Amygdala (tissue), 56 donors: ENCODE measurements at places on chromosomes 5 and 9.
A peak's percentile ranks its signal among the peaks of the same experiment; 100 is the strongest.

DNA sequence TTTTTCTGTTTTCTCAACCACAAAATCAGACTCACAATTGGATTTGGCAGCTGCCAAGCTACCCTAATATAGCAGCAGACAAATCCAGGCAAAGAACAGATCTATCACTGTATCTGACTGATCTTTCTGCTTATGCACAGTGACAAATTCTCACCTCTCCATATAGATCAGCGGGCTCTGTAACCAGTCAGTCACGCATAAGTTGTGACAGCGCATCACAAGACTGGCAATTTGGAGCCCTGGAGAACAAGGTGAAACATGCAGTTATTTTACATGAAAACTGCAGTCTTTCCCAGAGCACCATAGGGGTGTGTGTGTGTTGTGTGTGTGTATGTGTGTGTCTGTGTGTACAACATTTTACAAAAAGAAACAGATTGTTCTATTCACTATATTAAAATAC lies 37.7 kb downstream of the RORB start:
- no peak for DNase-seq

- DNase-seq, result no peak
Measured at GRCh38 chr9:83472764-83473163, 65.4 kb downstream of the FRMD3 start.

DNA sequence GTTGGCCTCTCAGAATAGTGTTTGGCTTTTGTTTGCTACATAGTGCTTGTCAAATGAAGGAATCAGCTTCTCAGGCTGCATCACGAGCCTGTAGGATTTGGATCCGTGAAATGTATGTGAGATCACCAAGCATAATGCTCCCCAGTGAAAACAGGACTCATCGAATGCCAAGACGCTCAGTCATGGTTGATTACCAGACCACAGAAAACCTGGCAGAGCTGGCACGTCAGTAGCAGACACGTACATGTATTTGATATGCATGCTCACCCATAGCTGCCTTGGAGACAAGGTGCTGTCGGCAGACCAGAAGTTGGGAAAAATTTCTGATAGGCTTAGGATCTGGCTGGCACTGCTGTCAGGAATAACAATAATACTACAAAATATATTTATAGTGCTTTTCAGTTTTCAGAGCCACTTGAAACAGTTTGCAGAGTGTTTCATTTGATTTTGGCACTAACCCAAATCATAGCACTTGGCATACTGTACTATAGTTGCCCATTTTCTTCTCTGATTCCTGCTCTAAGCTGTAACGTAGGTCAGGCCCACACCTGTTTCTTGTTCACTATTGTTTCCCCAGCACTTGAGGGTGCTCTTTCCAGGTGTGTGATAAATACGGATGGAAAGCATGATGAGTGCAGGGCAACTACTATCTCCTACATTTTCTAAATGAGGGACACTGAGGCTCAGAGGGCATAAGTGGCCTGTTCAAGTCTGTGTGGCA lies 226.1 kb downstream of the NR3C1 start:
- no peak for DNase-seq

DNA sequence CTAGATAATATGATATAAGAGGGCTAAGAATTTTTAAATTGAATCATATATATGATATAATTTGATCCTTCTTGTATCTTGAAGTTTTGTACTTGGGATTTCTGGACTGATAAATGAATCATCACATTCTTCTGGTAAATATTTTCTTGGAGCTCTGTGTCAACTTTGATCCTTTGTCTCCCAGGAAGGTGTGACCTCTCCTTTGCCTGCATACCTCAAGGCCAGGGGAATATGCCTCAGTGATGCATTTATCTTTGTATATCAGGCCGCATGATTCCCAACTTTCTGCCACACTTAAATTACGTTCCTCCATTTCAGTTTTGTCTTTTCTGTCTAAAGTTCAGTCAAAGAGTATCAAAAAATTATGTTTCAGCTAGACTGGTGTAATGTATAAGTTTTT lies 101.2 kb downstream of the NLN start:
- DNase-seq, result no peak

GRCh38 chr9:69122549-69123141 lies 51.4 kb upstream of the TJP2 start:
- no peak for DNase-seq

GRCh38 chr9:22210262-22210661 lies 201.2 kb upstream of the CDKN2B start:
- no peak for DNase-seq

DNA sequence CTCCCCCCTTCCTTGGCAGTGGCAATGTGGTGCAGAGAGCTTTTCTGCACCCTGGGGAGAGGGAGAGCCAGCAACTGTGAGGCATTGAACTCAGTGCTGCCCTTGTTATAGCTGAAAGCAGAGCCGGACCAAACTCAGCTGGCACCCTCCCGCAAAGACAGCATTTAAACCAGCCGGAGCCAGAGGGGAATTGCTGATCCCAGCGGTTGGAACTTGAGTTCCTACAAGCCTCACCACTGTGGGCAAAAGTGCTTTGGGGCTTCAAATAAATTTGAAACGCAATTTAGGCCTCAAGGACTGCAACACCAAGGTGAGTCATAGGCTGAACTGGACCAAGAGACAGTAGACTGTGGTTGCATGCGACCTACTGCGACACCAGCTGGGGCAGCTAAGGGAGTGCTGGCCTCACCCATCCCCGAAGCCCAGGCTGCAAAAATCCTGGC lies 207.6 kb upstream of the CDKN2B start:
- DNase-seq, result no peak

GRCh38 chr5:44626846-44627245 lies 181.9 kb upstream of the MRPS30 start:
- no peak for DNase-seq

DNA sequence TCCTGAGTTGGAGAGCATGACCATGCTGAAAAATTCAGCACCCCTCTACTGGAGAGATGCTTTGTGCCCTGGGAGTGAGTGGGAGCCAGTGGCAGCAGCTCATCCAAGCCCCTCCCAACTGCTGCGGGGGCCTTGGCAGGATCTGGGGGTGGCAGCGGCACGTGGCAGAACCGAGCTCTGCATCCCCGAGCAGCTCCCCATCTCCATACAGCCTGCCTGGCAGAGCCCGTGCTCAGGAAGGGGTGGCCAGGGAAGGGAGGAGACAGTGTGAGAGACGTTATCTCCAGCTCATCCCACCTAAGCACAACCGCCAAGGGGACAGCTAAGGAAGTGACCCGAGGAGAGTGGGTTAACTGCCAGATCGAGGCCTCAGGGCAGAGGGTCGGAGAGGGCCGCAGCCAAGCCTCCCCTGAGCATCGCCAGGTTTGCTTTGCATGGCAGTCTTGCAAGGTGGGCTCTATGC lies 17.2 kb upstream of the DPM2 start:
- peak; percentile 66 for DNase-seq

DNA sequence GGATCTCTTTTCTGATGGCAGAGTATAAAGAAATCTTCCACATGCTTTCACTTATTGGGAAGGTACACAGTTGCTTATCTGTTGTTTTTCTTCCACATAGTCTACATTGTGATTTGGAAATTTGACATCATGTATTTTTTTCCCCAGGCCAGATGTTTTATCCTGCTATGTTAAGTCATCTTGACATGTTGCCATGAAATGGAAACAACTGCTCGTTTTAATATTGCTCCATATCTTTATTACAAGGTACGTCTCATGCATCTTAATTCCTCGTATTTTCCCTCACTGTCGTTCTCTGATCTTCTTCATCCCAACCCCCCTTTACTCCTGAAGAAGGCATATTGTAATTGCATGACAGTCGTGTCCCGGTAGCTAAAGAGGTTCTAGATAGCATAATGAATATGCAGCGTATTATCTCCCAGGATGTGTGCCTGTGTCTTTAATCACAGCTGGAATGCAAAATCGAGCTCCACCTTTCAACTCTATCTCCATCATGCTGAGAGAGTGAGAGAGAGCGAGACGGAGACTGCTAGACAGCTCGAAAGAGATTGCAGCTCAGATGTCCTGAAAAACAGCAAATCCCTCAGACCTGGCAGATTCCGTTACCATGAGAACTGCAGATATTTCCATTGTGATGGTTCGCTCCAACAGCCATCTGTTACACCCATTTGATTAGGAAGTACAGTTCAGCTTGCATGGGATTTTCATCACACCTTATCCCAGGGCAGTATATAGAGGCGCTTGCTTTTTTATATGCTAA lies 281.7 kb downstream of the TMEM38B start:
- no peak for DNase-seq

DNA sequence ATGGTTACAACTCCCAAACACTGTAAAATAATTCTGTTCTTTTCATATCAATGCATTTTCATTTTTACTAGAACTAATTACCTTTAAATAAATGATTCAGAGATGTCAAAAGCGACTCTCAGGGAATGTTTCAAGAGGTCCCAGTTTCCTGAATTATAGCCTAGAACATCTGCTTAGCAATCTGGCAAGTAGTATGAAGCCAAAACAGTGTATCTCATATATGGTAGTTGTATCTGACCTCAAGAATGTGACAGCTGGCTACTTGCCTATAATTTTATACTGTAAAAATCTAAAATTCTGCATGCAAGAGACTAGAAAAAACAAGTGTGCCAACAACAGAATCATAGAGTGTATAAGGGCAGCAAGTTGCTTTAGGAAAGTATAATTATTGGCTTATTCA lies 187.7 kb upstream of the POU5F2 start:
- DNase-seq, result no peak

DNA sequence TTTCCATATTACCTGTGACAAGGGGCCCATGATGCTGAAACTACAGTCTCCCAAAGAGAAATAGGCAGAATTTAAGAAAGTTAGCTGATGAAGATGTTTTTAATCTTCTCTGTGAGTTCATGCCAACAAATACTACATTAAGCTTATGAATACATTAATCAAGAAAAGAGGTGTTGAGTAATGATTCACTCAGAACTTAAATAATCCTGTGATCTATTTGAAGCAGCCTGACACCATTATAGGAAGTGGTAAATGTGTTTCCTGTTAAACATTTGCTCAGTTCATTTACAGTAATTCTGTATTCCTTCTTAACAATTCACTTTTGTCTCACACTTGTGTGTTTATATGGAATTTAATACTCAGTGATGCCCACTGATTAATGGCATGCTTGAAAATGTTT lies 75.0 kb upstream of the IZUMO3 start:
- no peak for DNase-seq

DNA sequence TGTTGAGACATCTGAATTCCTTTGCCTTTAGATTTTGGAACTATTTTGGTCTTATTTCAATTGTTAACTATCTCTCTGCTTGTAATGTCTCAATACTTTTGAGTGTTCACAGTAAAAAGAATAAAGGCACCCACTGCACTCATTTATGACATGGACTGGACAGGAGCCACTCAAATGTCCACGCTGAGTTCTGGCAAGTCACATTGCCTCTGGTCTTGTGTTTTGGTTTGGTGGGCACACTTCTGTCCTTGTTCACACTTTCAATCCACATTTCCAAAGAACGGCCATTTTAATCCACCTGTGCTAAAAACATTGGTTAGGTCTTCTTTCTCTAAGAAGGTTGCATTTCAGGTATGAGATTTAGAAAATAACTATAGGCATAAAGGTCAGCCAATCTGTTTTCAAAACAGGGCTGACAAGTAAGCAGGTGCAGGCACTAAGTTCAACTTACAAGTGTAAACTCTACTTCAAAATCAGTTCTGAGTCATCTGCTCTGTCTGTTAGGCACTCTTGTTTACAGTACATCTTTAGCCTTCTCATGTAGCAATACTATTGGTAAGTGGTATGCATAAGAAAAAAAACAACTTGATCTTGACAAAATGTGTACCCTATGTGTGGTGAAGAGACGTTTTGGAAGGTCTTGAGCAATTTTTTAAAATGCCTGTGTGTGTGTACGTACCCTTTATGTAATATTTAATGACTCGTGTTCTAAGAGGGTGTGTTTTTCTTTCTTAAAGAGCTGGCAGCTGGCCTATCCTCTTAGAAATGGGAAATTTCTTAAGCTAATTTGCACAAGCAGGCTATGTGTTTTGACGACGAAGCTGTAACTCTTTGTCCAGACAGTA lies 31.5 kb upstream of the ZFAND5 start:
- no peak for DNase-seq
